ENCODE measurements at places on chromosomes 6 and 20. TPM values are rescaled to one million over a fixed set of nuclear protein-coding genes. Genes with fewer than 3 reads are reported as not detected.

POPDC3 gene
- total RNA-seq: 0.71 TPM

ELOVL4 gene
- total RNA-seq: 4.6 TPM

DNMT3B gene
- 1.7 TPM for total RNA-seq

DNA sequence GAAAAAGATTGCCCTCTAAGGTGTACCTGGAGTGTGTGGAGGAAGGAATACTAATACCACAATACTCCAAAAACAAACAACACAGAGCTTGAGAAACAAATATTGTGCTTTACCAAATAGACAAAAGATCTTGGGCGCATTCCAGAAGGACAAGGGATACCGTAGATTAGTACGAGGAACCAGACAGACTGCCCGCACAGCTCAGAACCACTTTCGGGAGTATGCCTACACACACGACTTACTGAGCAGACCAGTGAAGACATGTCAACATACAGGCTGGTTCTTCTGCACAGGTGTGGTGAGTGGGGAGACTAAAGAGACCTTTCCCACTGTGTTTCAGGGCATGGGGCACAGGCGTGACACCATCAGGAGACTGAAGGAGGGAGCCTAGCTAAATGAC, 15.8 kb upstream of the FOXQ1 start:
- no peak for DNase-seq

- DNase-seq: peak; percentile 75
These were observed 60.2 kb downstream of the CHMP4B start for GRCh38 chr20:33871362-33871761.

Data from sigmoid colon (tissue), 7 donors.